ENCODE measurements at places on chromosomes 16 and 17.

GRCh38 chr17:44900894-44901293, 1.6 kb upstream of the EFTUD2 start:
- peak; percentile 95 for DNase-seq

GRCh38 chr16:63169100-63169499, 1132.9 kb upstream of the CDH8 start:
- no peak for DNase-seq

GRCh38 chr17:18848501-18848900, 9.4 kb upstream of the PRPSAP2 start:
- no peak for DNase-seq

DNA sequence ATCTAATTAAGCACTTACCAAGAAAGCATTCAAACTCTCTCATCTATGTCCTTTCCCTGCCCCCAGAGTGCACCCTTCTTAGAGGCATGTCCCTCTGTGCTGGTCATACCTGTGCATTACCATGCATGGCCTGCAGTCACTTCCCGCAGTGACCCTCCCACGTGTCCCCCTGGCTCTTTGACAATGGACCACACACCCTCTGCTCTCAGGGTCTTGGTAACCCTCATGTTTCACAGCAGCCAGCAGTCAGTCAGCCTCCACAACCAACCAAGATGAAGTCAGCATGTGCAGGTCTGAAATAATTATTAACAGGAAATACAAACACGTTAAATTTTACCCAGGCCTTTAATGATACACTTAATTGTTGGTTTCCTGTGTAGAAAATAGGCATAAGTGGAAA, 10.1 kb downstream of the KRT33A start:
- DNase-seq, result no peak

DNA sequence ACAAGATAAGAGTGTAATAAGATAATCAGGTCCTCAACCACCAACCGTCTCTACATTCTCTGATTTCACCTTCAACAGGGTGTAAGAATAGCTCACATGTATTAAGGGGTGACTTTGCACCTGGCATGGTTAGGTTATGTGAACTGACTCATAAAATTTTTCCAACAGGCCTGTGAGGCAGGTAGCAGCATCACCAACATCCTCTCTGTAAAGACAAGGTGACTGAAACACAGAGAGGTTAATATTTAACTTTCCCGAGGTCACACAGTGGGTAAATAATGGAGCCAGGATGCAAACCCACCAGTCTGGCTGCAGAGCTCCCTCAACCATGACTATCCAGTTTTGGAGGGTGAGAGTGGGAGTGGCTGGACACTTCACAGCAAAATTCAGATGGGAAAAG, 317.2 kb downstream of the C16orf95 start:
- DNase-seq, result no peak

- no peak for DNase-seq
Observed at GRCh38 chr17:43030137-43030767, 5.2 kb downstream of the RND2 start.

- DNase-seq, result no peak
Observed at GRCh38 chr17:3600529-3601205, 8.5 kb downstream of the TRPV1 start.

DNA sequence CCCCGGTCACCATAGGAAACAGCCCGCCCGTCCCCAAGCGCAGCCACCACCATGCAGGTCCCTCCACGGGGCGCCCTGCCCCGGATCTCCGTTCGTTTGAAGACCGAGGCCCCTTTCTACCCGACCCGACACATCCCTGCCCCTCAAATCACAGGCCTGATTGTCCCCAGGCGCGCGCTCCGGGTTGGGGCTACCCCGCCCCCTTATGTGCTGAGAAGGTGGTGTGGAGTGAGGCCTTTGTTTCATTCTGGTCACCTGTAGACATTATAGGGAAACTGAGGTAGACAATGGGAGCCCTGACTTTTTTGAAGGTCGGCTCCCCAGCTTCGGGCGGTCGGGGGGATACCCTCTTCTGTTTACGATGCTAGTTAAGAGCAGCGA, 763 bp upstream of the ACTG1 start:
- DNase-seq, result peak; percentile 69

- DNase-seq, result no peak
Observed at GRCh38 chr17:80539022-80539641, 5.5 kb upstream of the RPTOR start.

DNA sequence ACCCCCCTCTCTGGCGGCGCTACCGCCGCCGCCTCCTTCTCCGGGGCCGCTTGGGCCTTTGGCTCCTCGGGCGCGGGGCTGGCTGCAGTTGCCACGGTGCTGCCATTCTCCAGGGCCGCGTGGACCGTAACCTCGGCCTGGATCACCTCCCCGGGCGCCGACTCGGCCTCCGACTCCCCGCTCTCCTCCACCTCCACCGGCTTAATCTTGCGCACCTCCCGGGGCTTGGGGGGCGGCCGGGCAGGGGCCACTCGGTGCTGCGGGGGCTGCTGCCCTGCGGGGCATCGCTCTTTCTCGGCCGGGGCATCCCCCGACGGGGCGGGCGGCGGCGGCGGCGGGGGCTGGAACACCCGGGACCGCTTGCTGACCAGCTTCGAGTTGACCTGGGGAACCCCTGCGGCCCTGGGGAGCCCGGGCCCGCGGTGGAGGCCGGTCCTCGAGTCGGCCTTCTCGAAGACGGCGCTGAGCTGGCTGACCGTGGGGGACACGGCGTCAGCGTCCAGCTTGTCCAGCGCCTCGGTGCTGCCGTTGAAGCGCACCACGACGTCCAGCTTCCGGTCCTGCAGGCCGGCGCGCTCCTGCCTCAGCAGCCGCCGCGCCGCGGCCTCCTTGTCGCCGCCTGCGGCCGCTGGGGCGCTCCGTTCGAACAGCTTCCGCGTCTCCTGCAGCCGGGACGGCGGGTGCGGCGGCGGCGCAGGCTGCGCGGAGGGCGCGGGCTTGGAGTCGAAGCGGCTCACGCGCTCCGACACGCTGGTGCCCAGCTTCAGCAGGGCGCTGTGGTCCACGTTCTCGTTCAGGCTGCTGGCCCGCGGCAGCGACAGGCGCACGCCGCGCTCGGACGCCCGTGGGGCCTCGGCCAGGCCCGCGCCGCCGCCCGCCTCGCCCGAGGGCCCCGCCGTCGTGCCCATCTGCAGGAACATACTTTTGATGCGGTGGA, 792 bp downstream of the PPP1R9B start:
- DNase-seq, result peak; percentile 62

DNA sequence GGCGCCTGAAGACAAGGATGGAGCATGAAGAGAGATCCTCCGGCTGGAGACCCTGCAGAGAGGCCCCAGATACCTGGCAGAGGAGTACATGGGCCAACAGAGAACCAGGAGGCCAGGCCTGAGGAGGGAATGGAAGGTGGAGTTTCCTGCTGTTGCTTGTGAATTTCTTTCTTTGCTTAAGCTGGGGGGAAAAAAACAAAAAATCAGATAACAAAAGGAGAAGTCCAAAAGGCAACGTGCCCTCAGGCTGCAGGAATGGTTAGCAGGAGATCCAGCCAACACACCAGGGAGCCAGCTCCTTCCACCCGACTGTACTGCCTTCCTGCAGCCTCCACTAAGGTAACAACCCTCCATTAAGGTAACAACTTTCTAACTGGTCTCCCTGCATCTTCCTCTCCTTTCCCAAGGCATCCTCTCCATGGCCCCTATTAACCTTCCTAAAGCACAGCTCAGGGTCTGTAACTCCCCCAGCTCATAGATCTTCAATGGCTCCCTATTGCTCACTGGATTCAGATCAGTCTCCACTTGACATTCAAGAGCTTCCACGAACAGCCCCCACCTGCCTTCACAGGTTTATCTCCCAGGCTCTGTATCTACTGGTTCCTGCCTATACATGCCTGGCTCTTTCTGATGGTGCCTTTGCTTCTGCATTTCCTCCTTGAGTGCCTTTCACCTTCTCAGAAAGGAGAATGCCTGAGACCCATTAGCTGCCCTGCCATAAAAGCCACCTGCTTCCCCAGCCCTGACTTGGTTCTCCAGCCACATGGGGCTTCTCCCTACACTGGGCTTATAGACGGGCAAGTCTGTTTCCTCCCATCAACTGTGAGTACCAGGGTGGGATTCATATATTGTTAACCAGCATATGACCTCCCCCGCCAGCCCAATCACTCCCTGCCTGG, 725 bp upstream of the ARL5C start:
- no peak for DNase-seq

- no peak for DNase-seq
Observed at GRCh38 chr16:82082543-82083244, 47.6 kb downstream of the HSD17B2 start.

DNA sequence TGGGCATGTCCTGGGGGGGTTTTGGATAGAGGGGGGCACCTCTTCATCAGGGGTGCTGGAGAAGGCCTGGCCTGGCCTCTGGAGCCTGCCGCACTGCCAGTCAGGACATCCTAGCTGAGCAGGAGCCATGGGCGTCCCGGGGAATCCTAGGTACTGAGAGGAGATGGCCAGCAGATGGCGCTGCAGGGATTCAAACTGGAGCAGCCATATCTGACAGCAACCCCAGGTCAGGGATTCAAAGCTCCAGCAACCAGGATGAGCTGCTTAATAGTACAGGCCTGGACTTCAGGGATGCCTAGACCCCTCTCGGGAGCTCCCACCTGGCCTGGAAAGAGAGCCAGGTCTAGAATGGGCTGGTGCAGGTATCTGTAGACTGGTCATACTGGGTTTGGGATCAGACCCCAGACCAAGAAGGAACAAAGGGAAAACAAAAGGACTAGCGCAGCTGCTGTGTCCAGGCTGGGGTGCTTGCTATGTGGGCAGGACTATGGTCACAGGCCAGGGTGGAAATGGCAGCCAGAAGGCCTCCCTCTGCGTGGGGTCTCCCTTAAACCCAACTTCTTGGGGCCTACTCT, 306.9 kb upstream of the RBFOX1 start:
- DNase-seq, result no peak

GRCh38 chr17:77825621-77826020, 132.9 kb upstream of the TNRC6C start:
- no peak for DNase-seq
